ENCODE measurements at places on chromosomes 2 and 18. TPM values are rescaled to one million over a fixed set of nuclear protein-coding genes. Genes with fewer than 3 reads are reported as not detected.

LYPD6B gene
- 1.9 TPM for total RNA-seq

ARHGAP28 gene
- 10.0 TPM for total RNA-seq

L3MBTL4 gene
- total RNA-seq = 0.63 TPM

DNA sequence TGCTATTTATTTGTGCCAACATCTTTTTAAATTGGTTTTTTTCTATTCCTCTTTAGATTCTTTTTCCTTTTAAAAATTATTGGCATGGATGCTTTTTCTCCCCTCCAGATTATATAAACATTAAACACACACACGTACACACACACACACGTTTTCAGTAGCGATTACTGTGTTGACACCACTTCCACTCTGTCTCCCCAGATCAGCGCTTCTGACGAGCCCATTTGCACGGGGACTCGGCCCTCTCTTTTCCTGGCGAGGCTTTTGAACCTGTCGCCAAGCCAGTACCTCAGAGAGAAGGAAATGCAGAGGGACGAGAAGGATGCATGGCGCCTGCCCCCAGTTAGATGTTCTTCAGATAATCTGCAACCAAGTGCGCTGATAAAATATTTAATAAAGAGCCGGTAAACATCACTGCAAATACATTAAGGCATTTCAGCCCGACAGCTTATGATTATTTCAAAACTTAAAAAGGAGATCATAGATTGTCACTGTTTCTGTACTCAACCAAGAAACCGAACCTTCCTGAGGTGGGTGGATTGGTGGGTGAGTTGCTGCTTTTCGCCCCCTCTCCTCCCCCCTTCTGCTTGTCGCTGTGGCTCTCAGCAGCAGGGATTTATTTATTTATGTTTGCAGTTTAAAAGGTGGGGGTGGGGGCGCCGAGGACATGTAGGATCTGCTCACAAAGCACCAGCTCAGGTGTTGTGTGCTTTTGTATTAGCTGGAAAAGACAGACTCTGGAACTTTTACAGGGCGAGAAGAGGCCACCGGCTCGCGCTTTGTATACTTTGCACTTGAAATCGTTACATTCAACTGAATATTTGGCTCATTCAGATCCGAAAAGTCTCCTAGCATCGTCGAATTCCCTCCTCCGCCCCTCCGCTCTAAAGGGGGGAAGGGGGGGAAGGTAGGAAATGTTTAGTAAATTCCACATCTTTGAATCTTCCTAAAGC, 787 bp upstream of the TBR1 start:
- H3K36me3 ChIP-seq = peaks cover 7% of the 10 kb centered on the region
- no peak overlapping the region for H3K27ac ChIP-seq
- no peaks in the 10 kb centered on the region for H3K27me3 ChIP-seq
- peak; percentile 31 for DNase-seq

GRCh38 chr2:70957798-70958197, 20.6 kb upstream of the ANKRD53 start:
- peaks cover 31% of the 10 kb centered on the region for H3K27me3 ChIP-seq
- H3K4me1 ChIP-seq = no peaks in the 10 kb centered on the region
- no peak overlapping the region for H3K4me3 ChIP-seq
- H3K27ac ChIP-seq = no peak overlapping the region
- H3K36me3 ChIP-seq = no peaks in the 10 kb centered on the region
- DNase-seq = no peak

- no peaks in the 10 kb centered on the region for H3K36me3 ChIP-seq
- no peak for DNase-seq
- no peak overlapping the region for H3K27ac ChIP-seq
Measured at GRCh38 chr2:189512879-189513278, 67.7 kb downstream of the SLC40A1 start.

DNA sequence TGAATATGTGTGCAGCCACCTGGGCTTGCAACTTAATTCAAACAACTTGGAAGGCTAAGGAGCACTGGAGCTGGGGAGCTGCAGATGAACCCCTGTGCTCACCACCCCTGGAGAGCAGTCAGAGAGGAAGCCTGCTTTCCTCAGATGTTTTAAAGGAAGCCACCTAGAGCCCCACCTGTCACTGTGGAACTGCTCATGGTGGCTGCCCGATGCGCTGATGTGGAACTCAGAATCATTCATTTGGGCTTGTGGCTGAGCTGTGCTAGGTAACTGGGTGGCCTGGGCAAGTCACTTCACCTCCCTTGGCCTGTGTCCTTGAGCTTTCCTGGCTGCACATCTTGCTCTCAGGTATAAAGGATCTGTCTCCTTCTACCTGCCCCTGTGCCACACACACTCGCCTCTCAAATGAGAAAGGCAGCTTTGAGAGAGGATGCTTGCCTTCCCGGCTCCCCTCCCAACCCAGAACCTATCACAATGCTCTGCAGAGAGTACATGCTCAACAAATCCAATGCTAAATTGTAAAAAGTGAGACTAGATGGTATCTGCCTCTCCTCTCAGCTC, 41.3 kb downstream of the BCL11A start:
- H3K4me1 ChIP-seq = peaks cover 35% of the 10 kb centered on the region
- peak overlapping the region; percentile 27 for H3K27ac ChIP-seq
- H3K27me3 ChIP-seq = no peaks in the 10 kb centered on the region
- no peak for DNase-seq

DNA sequence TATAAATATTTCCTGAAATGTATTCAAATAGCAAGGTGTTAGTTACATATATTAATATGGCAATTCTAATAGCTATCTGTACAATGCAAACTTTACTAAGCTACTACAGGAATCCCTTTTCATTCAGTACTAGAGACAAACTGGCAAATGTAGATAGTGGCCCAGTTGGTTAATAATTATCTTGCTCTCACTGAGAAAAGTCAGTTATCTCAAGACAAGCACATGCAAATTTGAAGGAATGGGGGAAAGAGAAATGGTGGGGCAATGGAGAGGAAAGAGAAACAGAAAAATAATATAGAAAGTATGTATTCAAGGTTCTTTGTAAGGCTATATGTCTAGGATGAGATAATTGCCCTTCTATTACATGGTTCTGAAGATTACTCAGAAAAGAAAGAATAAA, 280.0 kb downstream of the FIGN start:
- no peak for DNase-seq
- H3K27ac ChIP-seq = no peak overlapping the region
- peaks cover 61% of the 10 kb centered on the region for H3K27me3 ChIP-seq
- H3K4me1 ChIP-seq = no peaks in the 10 kb centered on the region
- no peak overlapping the region for H3K4me3 ChIP-seq

GRCh38 chr2:174485788-174486562, 854 bp downstream of the GPR155 start:
- no peaks in the 10 kb centered on the region for H3K36me3 ChIP-seq
- H3K4me1 ChIP-seq = no peaks in the 10 kb centered on the region
- H3K27ac ChIP-seq = no peak overlapping the region
- peak; percentile 21 for DNase-seq

GRCh38 chr2:208674919-208675318, 268.3 kb downstream of the PTH2R start:
- no peaks in the 10 kb centered on the region for H3K36me3 ChIP-seq
- H3K4me1 ChIP-seq = no peaks in the 10 kb centered on the region
- H3K27me3 ChIP-seq = no peaks in the 10 kb centered on the region
- H3K27ac ChIP-seq = no peak overlapping the region
- H3K4me3 ChIP-seq = no peak overlapping the region

DNA sequence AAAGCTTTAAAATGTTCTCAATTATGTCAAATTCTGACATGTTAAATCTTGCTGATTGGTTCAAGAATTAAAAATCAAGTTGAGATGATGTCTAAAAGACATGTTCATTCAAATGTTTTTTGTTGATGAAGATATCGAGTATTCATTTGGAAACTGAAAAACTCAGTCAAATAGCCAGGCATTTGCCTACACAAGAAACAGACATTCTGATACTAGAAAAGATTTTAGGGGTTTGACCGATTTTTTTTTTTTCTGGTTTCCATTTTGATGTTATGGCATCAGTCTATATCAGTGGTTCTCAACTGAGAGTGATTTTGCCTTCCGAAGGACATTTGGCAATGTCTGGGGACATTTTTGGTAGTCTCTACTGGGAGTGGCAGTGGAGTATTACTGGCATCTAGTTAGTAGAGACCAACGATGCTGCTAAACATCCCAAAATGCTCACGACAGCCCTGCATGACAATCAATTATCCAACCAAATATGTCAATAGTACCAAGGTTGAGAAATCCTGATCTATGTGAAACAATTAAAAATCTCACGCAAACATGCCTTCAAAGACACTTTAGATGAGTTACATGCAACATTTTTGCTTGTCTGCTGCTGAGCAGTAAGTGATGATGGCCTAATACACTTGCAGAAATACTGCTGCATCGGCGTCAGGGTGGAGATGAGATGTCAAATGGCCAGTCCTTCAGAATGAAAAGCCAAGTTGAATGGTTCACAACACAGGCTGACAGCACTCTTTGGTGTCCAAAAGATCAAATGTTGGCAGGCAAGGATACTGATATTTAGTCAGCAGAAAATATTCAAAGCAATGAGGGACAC, 12.5 kb downstream of the RASGRP3 start:
- no peaks in the 10 kb centered on the region for H3K36me3 ChIP-seq
- H3K4me1 ChIP-seq = peaks cover 3% of the 10 kb centered on the region
- no peaks in the 10 kb centered on the region for H3K27me3 ChIP-seq
- H3K27ac ChIP-seq = no peak overlapping the region
- H3K4me3 ChIP-seq = no peak overlapping the region

GRCh38 chr2:49029406-49029805, 124.9 kb downstream of the FSHR start:
- H3K4me1 ChIP-seq = no peaks in the 10 kb centered on the region
- H3K36me3 ChIP-seq = no peaks in the 10 kb centered on the region
- no peak overlapping the region for H3K27ac ChIP-seq
- no peak overlapping the region for H3K4me3 ChIP-seq

DNA sequence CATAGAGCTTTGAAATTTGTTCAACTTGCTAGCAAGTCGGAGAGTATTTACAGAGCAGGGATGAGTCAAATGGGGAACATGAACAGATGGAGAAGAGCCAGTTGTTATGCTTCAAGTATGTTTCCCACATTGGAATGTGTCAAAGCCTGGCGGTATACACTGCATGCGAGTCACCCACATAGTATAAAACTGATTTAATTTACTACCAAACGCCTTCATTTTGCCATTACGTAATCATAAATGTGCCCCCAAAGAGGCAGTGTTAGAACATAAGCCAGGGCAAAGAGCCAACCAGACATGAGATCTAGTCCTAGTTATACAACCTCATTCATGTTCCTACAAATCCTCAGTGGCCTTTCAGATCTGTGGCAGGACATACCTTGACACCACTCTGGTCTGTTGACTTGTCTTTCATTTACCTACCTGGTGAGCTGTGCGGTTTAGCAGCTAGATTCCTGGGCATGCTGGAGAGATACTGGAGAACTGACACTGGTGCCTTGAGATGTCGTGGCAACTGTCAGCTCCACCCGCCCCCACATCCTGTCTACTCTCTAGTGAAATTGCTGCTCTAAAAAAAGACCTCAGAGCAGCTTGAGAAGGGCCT, 21.7 kb upstream of the NRP2 start:
- no peak overlapping the region for H3K4me3 ChIP-seq
- H3K27me3 ChIP-seq = no peaks in the 10 kb centered on the region
- H3K4me1 ChIP-seq = peaks cover 7% of the 10 kb centered on the region
- no peak overlapping the region for H3K27ac ChIP-seq
- DNase-seq = peak; percentile 73

DNA sequence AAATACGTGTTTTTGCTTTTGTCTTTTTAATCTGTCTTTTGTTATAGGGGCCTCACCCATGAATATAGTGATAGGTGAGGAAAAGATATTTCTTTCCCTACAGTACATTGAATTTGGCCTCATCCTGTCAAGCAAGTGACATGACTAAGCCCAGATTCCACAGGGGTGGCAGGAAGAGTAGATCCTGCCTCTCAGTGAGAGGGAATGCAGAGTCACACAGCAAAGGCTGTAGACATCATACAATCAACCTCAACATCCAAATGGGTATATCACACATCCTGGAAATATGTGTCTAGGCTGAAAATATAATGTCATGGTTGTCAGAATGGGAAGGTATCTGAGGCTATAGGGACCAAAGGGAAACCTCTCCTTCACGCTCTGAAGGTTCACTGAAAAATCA, 269.6 kb downstream of the CDH20 start:
- no peaks in the 10 kb centered on the region for H3K36me3 ChIP-seq
- no peak overlapping the region for H3K27ac ChIP-seq
- peak; percentile 28 for DNase-seq

- H3K27ac ChIP-seq = no peak overlapping the region
Measured at GRCh38 chr2:23545811-23546210, 160.8 kb downstream of the KLHL29 start.

GRCh38 chr18:61653823-61654551, 238.8 kb downstream of the RNF152 start:
- peaks cover 7% of the 10 kb centered on the region for H3K4me1 ChIP-seq
- DNase-seq = no peak
- 0 out of 2 replicates have a peak, but pooled peaks cover 6% of the 10 kb centered on the region for H3K27me3 ChIP-seq
- H3K4me3 ChIP-seq = no peak overlapping the region
- no peak overlapping the region for H3K27ac ChIP-seq

GRCh38 chr2:199446996-199447576, 10.7 kb downstream of the SATB2 start:
- H3K27me3 ChIP-seq = no peaks in the 10 kb centered on the region
- DNase-seq = no peak
- H3K27ac ChIP-seq = no peak overlapping the region

GRCh38 chr2:177942731-177943130, 129.8 kb downstream of the PDE11A start:
- no peak overlapping the region for H3K4me3 ChIP-seq
- no peak for DNase-seq
- no peaks in the 10 kb centered on the region for H3K4me1 ChIP-seq
- H3K27me3 ChIP-seq = peaks cover 28% of the 10 kb centered on the region

DNA sequence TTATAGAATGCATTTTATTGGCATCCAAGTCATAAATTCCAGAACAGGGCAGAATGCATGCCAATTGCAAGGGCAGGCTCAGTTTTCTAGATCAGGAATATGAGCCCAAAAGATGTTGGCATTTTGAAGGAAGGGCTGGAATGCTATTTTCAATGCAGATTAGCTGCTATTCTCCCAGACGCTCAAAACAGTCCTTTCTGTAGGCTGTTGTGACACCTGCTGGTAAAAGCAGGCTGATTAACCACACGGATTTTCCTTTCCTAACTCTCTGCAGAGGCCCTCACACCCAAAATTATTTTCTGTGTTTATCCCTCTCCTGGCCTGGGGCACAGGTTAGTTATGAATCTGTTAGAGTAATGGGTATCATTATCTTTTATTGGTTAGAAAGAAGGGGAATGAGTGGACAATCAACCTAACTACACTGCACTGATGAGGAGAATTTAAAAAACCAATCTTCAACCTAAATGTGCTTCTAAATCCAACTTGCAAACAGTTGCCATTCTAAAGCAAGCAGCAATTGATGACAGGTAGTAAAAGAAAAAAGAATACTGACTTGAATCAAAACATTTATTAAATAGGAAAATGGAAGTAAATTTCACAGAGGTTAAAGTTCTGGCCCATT, 94.0 kb downstream of the PLA2R1 start:
- H3K36me3 ChIP-seq = no peaks in the 10 kb centered on the region
- H3K4me1 ChIP-seq = no peaks in the 10 kb centered on the region
- H3K27ac ChIP-seq = no peak overlapping the region
- no peak overlapping the region for H3K4me3 ChIP-seq
- DNase-seq = peak; percentile 74

DNA sequence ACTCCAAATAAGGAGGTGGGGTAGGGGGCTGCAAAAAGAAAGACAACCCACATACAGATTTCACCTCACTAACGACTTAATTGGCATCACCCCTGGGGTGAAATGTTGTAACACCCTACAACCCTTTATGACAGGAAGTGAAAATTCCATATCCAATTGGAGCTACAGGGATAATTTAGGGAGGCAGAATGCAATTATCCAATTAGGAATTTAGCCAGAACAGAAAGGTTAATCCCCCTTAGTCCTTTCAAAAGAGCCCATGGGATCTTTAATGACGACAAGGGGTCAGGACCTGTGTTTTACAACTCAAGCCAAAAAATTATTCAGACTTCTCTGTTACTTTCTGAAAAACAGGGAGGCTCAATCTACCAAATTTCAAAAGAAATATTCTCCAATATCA, 1027.1 kb downstream of the TMEM182 start:
- no peaks in the 10 kb centered on the region for H3K36me3 ChIP-seq
- no peaks in the 10 kb centered on the region for H3K27me3 ChIP-seq
- no peak overlapping the region for H3K27ac ChIP-seq
- no peak overlapping the region for H3K4me3 ChIP-seq
